ENCODE measurements at places on chromosomes 16 and 17.

GRCh38 chr17:49557312-49558024 lies 18.2 kb upstream of the NXPH3 start:
- DNase-seq, result peak; percentile 51

GRCh38 chr16:13427943-13428342 lies 492.0 kb upstream of the ERCC4 start:
- DNase-seq, result no peak

GRCh38 chr16:4386951-4387565 lies 15.4 kb downstream of the VASN start:
- DNase-seq, result peak; percentile 23

DNA sequence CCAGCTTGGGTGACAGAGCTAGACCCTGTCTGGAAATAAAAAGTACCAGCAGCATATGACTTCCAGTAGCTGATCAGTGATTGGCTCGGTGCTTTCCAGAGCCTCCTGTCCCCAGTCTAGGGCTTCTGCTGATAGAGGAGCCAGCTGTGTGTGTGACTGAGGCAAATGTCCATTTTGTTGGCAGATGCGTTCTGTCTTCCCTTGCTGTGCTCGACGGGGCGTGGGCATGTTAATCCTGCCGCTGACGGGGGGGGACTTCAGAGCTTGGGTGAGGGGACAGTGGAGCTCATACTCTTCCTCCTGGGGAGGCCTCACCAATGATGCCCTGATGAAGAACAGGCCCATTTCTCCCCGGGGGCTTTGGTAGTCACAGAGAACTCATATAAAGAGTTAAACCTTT lies 14.6 kb downstream of the KCTD2 start:
- no peak for DNase-seq

GRCh38 chr17:39981766-39982375 lies 1.3 kb downstream of the PSMD3 start:
- DNase-seq, result no peak

GRCh38 chr16:85428168-85428898 lies 184.8 kb upstream of the GSE1 start:
- DNase-seq, result peak; percentile 20

DNA sequence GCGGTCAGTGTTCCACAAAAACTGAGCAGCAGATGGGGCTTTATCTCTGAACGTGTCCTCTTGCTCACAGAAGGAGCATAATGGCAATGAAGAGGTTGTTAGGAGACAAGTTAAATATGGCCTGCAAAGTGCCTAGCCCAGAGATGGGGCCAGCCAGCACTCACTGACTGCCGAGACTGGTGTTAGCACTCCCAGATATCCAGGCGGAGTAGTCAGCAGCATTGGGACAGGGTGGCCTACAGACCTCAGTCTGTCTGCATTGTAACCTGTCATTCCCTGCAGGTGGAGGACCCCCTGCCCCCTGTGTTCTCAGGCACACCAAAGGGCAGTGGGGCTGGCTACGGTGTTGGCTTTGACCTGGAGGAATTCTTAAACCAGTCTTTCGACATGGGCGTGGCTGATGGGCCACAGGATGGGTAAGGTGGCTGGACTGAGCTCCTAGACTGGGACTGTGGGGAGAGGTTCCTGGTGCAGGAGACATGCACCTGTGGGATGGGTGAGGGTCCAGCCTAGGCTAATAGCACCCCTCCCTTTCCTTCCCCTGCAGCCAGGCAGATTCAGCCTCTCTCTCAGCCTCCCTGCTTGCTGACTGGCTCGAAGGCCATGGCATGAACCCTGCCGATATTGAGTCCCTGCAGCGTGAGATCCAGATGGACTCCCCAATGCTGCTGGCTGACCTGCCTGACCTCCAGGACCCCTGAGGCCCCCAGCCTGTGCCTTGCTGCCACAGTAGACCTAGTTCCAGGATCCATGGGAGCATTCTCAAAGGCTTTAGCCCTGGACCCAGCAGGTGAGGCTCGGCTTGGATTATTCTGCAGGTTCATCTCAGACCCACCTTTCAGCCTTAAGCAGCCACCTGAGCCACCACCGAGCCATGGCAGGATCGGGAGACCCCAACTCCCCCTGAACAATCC lies 4.2 kb downstream of the MFAP4 start:
- DNase-seq, result no peak

- no peak for DNase-seq
These were observed 800 bp upstream of the NME4 start for GRCh38 chr16:396199-396598.

GRCh38 chr17:37191219-37191618 lies 184.6 kb upstream of the C17orf78 start:
- DNase-seq, result no peak

GRCh38 chr17:48131216-48131824 lies 23.8 kb downstream of the SNX11 start:
- peak; percentile 62 for DNase-seq

Data from bronchial epithelial cell (primary cell).